ENCODE measurements at places on chromosomes 16 and 17.

DNA sequence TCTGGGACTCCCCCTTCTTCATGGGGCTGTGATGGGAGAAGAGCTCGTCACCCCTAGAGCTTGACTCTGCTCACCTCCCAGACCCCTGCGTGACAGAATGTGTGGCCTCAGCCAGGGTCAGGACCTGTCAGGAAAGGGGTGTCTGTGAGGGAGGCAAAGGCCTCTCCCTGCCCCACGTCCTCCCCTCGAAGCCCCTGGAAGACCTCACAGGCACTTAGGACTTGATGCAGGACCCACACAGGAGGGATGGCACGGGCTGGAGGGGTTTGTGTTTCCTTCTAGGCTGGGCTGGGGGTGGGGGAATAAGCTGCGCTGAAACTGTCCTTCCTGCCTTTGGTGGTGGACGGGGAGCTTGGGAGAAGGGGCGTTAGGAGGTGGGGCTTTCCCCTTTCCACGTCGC lies 11.0 kb upstream of the CLUH start:
- no peak for DNase-seq

DNA sequence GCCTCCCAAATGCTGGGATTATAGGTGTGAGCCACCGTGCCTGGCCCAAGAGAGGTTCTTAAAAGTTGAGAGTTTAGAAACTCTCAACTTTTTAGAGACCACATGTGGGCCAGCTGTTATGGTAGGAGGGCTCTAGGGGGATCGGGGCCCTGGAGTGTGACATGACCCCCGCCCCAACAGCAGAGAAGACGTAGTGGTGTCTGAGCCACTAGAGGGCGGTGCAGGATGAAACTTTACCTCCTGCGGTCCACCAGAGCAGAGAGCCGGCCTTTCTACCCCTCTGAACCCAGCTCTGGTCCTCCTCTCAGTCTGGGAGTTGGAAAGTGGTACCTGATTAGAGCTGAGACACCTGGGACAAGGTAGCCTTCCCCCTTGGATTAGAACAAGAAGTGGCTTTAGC lies 7.4 kb downstream of the CDK5RAP3 start:
- peak; percentile 72 for DNase-seq

DNA sequence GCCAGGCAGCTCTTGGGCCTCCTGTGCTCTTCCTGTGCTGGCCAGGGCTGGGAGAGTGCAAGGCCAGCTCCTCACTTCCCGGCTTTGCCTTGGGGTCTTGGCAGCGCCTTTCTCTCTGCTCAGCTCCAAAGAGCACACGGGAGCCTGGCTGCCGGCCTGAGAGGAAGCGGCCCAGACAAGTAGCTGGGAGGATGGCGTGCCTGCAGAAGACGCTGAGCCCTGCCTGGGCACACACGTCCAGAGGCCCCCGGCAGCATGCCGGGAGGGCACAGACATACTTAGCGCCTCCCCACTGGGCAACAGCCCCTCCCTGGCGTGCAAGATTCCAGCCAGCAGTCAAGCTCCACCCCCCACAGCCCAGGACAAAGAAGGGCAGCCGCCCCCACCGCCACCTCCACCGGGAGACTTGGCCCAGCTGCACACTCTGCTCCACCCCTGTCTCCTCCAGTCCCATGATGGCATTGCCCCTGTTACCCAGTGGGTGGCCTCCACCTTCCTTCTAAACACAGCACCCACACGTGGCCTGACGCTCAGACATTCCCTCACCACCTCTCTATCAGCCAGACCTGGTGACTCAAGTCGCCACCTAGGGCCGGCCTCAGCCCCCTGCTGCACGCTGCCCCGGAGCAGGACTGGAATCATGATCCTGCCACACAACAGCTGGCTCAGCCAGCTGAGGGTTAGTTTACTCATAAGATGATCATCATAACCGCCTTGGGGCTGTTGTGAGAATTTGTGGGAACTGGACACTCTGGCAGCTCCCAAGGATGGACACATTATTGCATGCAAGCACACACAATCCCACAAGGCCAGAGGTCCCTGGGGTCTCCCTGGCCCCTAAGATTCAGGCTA lies 12.4 kb downstream of the SGCA start:
- peak; percentile 97 for DNase-seq

DNA sequence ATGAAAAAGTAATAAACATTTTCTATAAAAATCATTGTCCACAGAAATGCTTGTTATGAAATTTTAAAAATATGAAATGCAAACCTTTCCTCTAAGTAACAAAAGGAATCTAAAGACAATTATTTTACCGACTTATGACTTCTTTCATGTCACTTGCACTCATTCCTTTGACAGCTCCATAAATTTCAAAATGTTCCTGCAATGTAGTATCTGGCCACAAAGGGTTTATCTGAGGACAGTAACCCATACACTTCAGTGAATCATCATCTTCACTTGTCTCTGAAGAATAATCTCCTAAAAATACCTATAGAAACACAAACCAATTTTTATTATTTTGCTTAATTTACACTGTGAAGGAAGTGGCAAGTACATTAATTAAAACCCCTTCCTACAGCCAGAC lies 25.6 kb upstream of the ABCA10 start:
- DNase-seq = no peak

DNA sequence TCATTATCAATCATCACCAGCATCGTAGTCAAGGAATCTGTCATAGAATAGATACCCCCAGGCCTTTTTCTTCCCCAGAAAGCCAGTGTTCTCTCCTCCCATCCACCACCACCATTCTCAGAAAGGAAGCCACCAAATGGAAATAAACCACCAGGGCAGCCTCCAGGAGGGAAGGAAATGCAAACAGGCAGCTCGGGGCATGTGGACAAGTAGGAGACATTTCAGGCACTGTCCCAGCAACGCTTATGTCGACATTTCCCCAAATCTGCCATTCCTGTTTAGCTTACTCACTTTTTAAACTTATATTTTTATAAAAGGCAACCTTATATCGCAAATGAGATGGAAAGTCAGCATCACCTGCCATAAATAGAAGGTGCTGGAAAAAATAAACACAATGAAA lies 15.8 kb downstream of the EMP2 start:
- no peak for DNase-seq

DNA sequence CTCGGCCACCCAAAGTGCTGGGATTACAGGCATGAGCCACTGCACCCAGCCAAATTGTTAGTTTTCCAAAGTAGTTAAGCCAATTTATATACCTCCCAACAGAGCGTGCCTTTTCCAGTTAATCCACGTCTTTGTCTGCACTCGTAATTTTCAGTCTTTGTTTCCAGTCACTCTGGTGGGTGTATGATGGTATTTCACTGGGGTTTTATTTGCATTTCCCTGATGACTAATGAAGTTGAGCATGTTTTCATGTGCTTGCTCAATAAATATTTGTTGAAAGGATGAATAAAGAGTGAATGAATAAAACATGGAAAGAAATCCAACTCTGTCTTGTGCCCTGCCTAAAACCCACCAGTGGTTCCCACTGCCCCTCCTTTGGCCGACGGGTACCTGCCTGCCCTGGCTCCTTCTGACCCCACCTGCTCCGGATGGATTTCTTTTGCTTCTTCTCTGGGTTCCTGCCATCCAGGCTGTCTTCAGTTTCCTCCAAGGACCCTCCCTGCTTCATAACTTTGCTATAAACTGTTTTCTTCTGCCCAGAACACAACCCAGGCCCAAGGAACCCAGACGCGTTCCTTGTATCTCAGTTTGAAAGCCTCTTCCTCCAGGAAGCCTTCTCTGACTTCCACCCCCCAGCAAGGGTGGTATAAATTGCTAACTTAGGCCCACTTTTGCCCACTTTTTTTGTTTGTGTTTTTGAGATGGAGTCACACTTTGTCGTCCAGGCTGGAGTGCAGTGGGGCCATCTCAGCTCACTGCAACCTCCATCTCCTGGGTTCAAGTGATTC lies 3.0 kb upstream of the ABCC1 start:
- DNase-seq = peak; percentile 85

DNA sequence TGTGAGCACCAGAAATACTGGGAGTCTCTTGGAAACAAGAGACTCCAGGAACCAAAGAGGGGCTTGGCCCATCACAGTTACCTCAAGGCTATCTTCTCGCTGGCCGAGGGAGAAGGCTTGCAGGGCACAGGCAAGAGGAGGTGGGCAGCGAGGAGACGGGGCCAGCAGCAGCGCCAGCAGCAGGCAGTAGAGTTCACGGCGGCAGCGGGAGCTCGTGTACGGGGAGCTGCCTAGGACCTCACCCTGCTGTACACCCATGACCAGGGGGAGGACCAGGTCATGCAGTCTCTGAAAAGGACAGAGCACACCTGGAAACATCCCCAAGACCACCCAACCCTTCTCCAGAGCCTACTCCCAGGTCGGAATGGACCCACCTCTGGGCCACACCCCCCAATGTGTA lies 30.8 kb downstream of the PELP1 start:
- DNase-seq = no peak

DNA sequence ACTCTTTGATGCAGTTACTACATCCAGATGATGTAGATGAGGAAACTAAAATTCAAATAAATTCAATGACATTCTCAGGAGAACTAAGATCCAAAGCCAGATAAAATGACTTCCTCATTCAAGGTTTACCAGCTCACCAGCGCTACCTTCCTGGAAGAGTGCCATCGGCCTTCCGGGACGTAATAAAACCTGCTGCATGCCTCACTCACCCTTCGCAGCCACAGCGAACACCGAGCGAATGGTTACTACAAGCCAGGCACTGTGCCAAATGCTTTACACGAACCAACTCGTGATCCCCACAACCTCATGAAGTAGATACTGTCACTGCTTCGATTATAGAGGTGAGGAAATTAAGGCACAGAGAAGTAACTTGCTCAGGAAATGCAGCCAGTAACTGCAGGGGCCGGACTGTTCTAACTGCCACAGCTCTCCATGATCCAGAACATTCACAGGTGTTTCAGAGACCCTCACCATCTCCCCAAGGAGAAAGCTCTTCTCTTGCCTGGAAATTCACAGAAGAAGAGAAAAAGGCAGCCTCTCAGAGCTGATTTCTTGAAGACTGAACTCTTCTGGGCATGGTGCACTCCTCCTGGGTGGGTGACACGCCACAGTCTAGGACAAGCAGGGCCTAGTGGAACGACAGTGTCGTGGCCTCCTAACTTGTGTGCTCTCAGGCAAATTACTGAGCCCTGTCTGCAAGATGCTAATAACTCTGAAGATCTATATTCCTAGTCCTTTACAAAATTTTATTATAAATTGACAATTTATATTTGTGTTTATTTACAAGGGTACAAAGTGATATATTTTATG lies 46.8 kb downstream of the HIC1 start:
- peak; percentile 94 for DNase-seq

- DNase-seq = peak; percentile 88
These were observed 722 bp upstream of the SLC38A10 start for GRCh38 chr17:81295676-81296381.

DNA sequence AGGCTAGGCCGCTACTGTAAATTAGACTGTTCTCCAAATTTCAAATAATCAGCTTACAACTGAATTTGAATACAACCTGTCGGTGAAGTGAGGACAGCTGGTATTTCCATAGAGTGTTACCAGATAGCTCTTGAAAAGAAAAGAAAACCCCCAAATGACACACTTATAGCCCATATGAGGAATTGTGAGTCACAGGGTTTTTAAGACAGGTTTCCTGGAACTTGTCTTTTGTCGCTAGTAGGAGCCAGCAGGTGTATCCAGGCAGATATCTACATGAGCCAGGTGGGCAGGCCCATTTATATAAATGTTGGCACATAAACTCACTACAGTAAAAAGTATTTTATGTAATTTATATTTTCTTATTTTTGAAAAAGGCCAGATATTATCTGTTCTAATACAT lies 24.0 kb downstream of the TNRC6A start:
- peak; percentile 57 for DNase-seq

- peak; percentile 63 for DNase-seq
These were observed 41.5 kb downstream of the CD300LF start for GRCh38 chr17:74671031-74671771.

DNA sequence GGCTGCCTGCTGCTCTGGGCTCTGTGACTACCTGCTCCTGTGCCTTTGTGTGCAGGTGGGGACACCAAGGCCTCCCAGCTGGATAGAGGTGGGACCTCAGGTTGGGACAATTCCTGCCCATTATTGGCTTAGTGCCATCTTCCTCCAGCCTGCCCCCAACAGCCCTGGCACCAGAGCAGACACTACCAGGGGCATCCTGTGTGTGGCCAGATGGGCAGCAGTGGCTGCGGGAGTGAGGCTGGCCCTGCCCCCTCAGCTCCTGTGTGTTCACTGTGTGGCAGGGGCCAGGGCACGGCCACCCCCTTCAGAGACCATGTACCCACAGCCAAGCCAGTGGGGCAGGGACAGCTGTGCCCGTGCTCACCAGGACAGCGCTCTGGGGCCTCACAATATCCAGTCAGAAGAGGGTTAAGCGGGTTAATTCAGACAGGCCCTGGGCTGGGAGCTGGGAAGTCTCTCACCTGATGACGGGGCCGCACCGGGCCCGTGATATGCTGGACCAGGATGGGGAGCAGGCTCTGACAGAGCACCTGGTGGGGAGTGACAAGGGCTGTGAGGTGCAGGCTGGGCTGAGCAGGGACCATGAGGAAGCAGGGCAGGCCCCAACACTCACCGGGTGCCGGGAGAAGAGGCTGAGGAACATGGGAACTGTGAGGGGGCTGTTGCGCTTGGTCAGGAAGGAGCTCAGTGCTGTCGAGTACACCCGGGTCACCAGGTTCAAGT lies 13.0 kb downstream of the MYBBP1A start:
- no peak for DNase-seq

DNA sequence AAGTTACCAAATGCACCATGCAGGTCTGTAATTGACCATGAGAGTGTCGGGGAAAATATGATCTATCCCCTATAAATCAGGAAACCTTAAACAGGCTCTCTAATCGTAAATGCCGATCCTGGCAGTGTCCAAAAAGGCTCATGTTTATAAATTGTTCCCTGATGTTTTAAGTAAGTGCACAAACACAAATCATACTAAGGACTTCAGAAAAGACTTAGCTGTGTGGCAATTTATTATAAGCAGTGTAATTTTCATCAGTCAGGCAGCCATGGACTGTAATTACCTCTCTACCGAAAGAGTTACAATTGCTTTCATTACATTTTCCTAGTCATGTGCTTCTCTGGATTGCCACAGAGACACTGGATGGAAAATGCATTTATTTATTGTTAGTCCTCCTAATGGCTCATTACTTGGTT lies 73.4 kb upstream of the COX10 start:
- no peak for DNase-seq

GRCh38 chr16:48117217-48118105 lies 38.3 kb downstream of the ABCC12 start:
- DNase-seq = peak; percentile 56

DNA sequence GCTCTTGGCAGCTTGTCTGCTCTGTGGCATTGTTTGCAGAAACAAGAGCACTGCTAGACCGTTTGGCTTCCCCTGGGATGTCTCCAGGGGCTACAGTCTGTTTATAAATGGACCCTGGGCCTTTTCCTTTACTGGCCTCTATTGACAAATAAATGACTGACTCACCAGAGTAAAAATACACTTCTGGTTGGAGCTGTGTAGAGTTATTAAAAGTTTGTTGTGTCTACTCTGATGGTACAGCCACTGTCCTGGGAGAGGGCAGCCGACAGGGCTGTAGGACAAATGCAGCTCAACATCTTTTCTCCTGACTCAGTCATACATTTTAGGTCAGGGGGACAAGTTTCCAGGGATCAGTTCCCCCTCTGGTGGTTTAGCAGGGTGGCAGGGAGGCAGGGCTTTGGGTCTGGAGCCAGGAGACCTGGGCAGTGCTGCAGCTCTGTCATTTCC lies 30.0 kb downstream of the FOXL1 start:
- no peak for DNase-seq

DNA sequence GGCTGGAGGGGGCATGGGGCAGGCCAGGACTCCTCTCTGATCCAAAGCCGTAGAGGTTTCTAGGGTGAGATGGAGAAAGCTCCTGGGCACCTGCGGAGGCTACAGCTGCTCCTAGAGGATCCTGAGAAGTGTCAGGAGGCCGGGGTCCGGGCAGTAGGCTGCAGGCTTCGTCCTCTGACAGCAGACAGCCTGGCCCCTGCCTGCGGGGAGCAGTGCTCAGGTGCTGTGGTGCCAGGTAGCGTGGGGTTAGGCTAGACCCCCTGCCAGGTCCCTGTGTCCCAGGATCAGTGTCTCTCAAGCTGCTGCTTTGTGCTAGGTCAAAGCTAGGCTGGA lies 1.5 kb upstream of the MRPS34 start:
- DNase-seq = no peak

All from PC-3 (cell line).